ENCODE measurements at places on chromosomes 4 and X.

DNA sequence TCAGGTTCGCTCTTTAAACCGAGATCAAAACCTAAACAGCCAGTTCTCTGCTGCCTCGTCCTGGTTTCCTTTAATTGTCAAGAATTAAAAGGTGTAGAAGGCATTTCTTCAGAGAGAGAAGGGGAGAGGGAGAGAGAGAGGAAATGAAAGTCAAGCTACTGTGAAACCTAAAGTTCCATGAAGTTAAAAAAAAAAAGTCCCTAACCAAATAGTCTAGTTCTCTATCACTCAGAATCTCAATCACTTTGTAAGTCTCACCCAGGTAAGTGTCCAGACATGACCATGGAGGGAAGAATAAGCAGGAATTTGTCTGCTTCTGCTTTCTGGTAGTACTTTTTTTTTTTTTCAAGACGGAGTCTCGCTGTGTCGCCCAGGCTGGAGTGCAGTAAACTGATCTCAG is 18.8 kb upstream of the SMIM14 start:
- no peak for DNase-seq

DNA sequence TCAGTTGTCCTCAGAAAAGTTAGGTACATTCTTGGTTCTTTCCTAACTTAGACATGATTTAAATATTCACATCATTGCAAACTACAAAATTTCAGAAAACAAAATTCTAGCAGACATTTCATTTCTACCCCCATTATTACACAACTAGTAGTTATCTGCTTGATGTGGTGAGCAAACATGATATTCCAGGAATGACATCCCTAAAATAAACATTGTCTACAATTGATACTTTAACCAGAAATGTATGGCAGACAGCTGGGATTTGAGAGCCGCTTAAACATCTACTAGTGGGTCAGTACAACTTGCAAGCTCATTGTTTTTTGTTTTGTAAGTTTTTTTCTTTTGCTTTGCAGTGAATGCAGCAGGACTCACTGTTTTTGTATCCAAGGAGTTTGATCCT is 32.1 kb upstream of the AMBN start:
- DNase-seq, result peak; percentile 11

DNA sequence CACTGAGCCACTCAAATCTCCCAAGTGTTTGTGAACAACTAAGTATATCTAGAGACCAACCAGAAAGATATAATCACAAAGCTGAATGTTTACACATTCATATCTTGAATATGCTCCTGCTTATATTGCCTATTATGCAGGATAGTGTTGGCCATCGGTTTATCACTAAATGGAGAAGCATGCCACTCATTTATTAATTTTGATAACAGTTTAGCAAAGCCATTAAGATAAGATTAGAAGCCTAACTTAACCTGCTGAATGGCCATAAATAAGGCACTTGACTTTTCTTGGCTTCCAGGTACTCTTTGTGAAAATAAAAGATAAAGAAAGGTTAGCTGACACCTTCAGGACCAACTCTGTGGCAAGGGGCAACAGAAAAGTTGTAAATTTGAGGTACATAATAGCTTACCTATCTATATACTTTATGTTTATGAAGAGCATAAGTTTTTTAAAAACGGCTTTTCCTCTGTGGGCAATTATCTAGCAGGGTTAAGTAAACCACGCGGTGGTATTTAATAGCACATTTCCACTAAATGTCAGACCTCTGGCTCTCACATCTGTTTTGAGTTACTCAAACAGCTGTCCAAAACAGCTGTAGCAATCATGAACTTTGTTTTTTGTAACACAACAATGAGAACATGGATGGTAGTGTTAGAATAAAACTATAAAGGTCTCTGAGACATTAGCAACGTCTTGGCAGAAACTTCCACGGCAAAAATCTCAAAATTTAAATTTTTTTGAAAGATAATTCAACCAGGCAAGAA is 58.8 kb upstream of the FTHL17 start:
- no peak for DNase-seq

- DNase-seq, result peak; percentile 53
Observed at GRCh38 chr4:186701273-186701672, 22.4 kb downstream of the FAT1 start.

DNA sequence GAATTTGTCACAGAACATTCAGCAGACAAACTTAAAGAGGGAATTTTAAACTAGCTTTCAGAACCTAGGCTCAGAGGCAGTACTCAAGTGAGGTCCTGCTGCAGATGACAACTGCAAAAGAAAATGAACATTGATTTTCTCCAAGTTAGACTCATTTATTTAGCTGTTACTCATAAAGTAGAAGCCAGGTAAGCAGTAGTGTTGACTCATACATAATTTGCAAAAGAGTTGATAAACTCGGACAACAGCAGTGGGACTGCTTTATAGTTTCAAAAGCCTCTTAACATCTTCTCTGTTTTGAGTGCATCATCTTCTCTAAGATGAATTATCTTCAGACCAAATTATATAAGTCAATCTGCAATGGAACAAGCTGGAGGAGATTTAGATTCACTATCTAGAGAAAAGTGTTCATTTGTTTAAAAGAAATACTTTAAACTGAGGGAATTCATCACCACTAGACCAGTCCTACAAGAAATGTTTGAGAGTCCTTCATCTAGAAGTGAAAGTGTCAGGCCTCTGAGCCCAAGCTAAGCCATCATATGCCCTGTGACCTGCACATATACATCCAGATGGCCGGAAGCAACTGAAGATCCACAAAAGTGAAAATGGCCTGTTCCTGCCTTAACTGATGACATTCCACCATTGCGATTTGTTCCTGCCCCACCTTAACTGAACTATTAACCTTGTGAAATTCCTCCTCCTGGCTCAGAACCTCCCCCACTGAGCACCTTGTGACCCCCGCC is 49.5 kb downstream of the COQ2 start:
- DNase-seq, result no peak

DNA sequence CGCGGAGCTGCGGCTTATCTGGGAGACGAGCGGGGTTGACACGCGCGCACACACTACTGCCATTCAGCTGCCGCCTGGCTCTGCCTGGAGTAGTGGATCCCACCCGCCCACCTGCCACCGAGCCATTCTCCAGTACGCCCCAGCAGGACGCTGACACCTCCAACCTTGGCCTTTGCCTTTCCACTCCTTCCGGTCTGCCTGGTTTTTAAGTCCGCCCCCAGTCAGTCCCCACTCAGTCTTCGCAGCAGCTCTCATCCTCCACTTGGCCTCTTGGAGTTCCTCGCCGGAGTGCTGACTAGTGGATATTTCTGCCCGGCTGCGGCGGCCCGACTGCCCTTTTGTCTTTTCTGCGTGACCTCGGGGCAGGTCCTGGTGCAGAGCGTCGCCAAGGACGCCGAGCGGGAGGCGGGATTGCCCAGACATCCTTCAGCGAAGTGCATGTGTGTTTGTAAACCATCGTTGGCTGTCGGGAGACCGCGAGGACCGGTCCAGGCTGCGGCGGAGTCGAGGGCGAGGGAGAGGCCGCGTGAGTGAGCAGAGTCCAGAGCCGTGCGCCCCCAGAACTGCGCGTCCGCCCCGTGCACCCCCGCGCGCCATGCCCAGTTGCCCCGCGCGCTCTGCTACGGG is 1.1 kb downstream of the SLIT2 start:
- peak; percentile 58 for DNase-seq

DNA sequence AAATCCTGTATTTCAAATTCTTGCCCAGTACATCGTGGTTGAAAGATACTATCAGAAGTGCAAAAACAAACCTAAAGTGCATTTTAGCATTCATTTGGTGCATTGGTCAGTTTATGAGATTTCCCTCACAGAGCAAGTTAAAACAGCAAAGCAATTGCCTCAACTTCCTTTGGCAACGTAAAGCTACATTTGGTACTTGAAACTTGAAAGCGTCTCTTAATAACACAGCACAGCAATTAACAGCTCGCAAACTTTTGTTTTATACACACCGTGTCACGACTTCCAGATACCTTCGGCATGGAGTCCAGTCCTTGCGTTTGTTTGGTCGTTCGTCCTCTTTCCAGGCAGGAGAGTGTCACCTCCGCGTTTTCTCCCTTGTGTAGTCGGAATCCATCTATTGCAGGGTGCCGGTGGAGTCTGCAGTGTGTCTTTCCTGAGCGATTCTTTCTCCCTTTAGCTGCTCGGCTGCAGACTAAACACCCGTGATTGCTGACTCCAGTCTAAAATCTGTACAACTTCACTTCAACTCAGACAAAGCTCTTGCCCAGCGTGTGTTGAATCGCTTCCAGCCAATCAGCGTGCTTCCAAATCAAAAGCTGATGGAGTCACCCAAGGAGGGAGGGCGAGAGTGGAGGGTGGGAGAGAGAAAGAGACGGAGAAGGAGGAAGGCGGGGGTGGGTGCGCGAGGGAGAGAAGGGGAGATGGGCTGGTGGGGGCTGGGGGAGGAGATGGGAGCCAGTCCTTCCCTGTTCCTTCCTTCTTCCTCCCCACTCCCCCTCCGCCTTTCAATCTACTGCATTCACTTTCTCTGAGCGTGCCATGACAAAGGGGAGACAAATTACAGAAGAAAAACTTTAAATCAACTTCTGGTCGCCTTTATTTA is at the start of gene PCDH18:
PCDH18 (minus strand) TSS at position 509 of the 883 bp plus-strand sequence; CDS start at position 103, 406 bp downstream.
- DNase-seq, result peak; percentile 99
